Mesenteric fat pad (tissue), 1 donor: ENCODE measurements at places on chromosomes 6 and 20. TPM values are rescaled to one million over a fixed set of nuclear protein-coding genes. Genes with fewer than 3 reads are reported as not detected.

- no peak for DNase-seq
Observed at GRCh38 chr6:73648166-73648565, 5.6 kb downstream of the SLC17A5 start.

GRCh38 chr20:58179083-58179431, 49.4 kb downstream of the ANKRD60 start:
- DNase-seq = no peak

GRCh38 chr6:160036331-160036695, 67.4 kb downstream of the IGF2R start:
- DNase-seq = peak; percentile 74

DNA sequence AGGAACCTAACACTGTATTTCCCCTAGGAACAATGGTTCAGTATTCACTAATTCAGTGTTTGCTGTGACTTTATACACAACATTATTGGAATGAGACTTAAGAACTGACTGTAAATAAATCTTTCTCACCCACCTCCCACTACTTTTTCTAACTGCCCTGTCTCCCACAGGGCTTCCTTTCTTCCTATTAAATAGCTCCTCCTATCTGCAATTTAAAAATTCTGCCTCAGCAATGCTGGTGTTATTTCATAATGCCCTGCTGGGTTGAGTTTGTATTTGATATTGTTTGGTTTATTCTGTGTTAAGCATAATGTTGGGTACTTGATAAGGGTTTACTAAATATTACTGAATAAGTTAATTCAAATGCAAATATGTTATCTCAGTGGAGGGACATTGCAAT, 573.1 kb upstream of the RNF217 start:
- DNase-seq = no peak

DNA sequence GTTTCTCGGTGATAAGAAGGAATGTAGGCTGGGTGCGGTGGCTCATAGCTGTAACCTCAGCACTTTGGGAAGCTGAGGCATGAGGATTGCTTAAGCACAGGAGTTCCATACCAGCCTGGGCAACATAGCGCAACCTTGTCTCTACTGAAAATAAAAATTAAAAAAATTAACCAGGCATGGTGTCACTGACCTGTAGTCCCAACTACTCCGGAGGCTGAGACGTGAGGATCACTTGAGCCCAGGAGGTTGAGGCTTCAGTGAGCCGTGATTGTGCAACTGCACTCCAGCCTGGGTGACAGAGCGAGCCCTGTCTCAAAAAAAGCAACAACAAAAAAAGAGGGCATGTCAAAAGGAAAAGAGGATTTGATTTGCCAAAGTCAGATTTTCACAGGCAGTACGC, 3.9 kb downstream of the NEU1 start:
- DNase-seq = no peak

- no peak for DNase-seq
Observed at GRCh38 chr20:5670036-5670536, 80.1 kb upstream of the SHLD1 start.

DNA sequence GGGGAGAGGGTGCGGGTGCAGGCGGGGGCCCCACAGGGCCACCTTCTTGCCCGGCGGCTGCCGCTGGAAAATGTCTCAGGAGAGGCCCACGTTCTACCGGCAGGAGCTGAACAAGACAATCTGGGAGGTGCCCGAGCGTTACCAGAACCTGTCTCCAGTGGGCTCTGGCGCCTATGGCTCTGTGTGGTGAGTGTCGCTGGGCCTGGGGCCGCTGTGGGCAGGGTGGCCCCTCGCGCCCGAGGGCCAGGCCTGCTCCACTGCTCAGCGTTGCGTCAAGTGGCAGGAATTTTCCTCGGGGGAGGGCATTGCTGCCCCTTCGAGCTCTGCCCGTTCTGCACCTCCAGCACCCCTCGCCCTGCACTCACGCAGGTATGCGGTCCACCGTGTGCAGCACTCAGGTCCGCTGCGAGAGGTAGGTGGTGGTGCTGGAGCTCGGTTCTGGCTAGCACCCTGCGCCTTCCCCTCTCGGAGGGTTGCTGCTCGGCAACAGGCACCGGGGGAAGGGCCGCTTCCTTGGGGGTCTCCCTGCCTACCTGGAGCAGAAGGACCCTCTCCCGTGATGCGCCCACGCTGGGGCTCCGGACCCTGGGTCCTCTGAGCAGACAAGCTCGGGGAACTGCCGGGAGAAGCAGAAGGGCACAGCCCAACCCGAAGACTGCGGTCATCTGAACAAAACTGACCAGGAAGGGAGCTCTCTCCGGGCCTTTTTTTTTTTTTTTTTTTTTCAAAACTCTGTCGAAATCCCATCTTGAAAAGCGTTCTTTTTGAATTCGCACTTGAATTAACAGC, 674 bp downstream of the MAPK14 start:
- DNase-seq = no peak

DNA sequence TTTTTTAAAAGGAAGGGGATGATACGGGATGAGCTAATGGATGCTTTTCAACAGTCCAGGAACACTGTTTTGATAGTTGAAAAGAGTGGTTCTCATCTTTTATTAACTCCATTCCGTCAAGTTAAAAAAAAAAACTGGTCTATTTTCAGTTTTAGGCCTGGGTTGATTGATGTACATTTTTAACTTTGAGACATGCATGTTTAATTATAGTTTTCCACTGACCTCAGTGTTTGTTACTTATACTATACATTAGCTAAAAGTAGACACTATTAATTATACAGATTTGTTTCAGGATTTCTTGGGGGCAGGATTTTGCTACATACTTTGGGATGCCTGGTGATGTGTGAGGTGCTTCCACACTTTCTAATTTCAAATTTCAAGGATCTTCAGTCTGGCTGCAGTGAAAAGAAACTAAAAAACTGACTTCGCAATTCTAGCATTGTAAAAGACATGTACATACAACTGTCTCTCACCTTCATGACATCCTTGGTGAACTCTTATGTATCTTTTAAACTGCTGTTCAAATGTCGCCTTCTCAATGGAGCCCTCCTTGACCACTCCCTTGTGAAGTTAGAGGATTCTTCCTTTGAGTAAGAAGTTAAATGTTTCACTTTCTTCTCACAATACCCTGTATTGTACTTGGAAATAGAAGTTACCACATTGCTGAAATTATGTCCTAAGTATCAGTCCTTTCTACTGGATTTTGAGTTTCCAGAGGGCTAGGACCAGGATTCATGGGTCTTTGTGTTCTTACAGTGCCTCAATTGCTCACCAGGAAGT, 101.7 kb downstream of the TSHZ2 start:
- no peak for DNase-seq

DNA sequence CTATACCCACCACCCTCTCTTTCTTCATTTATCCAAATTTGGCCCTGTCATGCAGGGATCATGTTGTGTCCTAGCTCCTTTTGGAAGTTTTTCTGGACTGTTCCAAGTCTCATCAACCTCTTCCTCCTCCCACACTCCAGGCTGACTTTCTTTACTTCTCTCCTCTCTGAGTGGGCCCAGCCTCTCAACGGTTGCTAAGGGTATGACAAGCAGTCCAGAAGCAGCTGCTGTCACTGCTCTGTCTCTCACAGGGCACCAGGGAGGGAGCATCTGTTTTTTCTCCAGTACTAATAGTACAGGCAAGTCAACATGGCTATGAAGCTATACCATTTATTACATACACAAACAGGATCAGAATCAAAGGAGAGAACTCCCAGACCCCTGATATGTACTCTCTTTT, 8.2 kb downstream of the NT5DC1 start:
- DNase-seq = no peak

The BPIFA1 gene
- total RNA-seq = not detected

The PTCRA gene
- not detected for total RNA-seq

The ZNF335 gene
- total RNA-seq = 17.1 TPM

The RPP40 gene
- 8.4 TPM for total RNA-seq

The HTR1E gene
- total RNA-seq = not detected

The MYCT1 gene
- total RNA-seq = 19.7 TPM

The LTA gene
- total RNA-seq = not detected

The SNAP91 gene
- total RNA-seq = 0.48 TPM

The OPRL1 gene
- total RNA-seq = 1.3 TPM

The GNAS-AS1 gene
- 0.42 TPM for total RNA-seq

The TUBB2B gene
- total RNA-seq = 12.2 TPM
